ENCODE measurements at places on chromosomes 1 and 21.

DNA sequence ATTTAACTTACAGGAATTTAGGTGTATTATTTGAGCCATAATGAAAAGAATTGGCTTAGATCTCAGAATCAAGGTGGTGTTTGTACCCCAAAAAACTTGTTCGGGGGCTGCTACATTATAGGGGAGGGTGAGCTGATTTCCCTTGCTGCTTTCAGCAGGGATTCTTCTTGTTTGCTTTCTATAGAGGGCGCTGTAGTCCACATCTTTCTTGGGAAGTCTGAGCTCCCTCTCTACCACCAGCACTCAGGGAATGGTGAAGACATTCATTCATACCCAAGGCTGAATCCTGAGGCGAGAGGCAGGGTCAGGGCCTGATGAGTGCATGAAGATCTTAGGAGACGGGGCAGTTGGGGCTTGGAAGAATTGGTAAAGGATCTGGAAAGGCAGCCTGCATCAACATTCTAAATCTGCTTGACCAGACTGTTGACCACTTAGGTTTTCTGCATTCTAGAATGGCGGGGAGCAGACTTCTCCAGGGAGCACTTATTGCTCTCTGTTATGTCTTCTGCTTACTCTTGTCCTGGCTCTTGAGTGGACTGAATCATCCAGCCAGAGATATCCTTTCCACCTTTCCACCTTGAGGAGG lies 18.9 kb downstream of the SPATA46 start:
- no peak for DNase-seq

DNA sequence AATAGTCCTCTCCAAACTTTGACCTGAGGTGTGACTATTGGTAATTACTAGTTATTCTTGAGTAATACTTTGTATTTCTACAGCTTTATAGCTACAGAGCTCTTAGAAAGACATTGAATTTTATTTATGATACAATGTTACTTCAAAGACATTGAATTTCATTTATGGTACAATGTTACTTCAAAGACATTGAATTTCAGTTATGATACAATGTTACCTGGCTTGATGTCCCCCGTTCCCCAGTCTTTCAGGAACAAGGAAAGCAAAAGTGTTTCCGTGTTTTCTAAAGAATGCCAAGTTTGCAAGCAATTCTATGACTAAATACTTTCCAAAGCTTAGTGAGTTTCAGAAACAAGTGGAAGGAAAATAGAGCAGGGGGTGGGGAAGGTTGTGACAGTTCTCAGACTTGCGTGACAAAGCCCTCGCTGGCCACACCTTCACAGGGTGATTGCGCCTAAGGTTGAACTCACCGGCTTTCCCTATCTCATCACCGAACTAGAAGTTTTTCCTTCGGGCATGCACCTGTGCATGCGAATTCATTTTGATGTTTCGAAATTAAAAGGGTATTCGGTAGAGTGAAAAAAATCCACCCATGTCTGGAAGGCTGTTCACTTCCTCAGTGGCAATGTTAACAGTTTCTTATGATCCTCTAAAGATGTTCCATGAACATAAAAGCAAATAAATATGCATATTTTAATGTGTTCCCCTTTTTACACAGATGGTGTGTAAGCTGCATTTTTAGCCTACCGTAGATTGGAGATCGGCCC lies 909 bp upstream of the PAXBP1 start:
- DNase-seq, result no peak

DNA sequence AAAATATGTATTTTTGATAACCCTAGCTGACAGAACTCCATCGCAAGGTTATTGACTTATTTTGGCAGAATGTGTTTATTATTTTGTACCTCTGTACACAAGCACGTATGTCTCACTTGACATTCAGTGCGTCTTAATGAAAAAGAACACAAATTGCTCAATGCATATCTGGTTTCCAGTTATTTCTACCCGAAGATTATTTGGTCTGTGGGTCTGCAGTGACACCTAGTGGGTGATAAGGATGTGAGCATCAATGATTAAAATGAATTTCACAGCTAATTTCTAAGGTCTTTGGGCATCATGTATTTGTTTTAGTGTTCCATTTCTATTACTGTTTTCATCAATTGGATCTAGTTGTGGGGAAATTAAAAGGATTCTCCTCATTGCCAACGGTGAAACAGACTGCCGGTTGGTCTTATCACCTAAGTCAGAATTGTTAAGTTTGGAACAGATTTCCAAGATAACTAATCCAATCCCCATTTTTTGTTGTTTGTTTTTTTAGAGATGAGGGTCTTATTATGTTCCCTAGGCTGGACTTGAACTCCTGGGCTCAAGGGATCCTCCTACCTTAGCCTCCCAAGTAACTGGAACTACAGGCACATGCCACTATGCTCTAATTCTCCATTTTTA lies 13.9 kb downstream of the DDX20 start:
- no peak for DNase-seq

GRCh38 chr1:210587566-210587965 lies 258.9 kb downstream of the HHAT start:
- DNase-seq, result no peak

- no peak for DNase-seq
These were observed 24.6 kb upstream of the RAP1GAP start for GRCh38 chr1:21693732-21694131.

DNA sequence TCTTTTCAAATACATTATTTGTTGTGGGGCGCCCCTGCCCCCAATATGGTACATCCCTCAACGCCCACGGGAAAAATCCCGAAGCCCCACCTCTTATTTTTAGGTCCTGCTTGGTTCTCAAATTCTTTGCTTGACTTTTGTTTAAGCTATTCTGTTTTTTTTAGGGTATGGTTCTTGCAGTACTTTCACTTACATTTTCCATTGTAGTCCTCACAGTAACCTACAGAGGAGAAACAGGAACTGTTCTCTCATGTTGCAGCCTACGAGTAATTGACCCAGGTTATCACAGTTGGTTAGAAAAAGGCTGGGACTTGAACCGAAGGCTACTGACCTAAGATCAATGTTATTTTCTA lies 697 bp upstream of the C21orf91 start:
- DNase-seq, result no peak

- no peak for DNase-seq
These were observed 175.8 kb downstream of the TNFSF18 start for GRCh38 chr1:172874950-172875349.

DNA sequence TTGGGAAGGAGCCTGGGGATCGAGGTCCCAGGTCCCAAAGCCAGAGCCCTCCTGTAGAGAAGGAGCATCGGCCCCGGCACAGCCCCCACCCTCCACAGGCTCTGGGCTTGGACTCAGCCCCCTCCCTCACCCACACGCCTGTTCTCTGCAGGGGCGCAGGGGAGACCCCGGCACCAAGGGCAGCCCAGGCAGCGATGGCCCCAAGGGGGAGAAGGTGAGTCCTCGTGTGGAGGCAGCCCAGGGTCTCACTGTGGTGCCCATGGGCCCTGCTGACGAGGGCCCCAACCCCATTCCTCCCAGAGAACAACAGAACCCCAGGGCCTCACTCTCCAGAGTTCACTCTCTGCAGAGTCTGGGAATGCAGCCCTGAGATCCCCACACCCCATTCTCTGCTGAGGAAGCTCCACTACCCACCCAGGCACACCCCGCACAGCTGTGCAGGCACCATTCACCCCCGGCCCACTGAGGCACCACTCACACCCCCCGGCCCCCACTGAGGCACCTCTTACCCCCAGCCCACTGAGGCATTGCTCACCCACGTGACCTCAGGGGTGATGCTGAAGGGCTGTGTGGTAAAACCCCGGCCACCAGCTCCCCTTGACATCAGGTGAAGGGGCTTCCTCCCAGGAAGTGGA lies 21.8 kb downstream of the COL6A2 start:
- DNase-seq, result no peak

DNA sequence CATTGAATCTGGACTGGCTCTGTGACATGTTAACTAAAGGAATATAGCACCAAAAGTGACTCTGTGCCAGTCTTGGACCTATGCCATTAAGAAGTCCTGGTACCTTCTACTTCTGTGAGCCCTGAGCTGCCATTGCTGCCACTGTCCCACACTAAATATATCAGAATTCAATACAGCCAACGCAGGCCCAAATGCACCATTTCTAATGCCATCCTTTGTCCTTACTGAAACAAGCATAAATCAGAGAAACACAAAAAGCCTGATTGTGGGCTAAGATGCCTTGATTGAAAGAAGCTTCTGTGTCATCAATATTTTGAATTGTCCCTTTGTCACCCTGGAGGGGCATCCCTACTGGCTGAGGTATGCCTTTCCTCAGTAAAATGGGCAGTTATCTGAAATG lies 66.9 kb upstream of the NEK2 start:
- no peak for DNase-seq

- no peak for DNase-seq
These were observed 177.3 kb downstream of the PGBD5 start for GRCh38 chr1:230248889-230249270.

DNA sequence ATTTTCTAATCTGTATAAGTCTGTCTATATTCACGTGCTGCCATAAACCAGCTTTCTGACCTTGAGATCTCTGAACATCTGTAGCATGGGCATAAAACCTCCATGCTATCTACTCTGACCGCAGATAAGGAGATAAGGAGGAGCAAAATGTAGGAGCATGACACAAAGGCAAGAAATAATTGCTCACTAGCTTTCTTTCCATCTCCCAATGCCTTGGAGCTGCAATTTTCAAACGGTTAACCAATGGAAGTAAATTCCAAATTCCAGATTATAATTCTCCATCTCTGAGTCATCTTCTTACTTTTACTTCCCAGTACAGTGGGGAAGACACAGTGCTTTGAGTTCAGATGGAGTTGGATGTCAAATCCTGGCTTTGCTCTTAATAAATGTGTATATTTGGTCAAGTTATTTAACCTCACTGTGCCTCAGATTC lies 41.6 kb downstream of the CD58 start:
- no peak for DNase-seq

DNA sequence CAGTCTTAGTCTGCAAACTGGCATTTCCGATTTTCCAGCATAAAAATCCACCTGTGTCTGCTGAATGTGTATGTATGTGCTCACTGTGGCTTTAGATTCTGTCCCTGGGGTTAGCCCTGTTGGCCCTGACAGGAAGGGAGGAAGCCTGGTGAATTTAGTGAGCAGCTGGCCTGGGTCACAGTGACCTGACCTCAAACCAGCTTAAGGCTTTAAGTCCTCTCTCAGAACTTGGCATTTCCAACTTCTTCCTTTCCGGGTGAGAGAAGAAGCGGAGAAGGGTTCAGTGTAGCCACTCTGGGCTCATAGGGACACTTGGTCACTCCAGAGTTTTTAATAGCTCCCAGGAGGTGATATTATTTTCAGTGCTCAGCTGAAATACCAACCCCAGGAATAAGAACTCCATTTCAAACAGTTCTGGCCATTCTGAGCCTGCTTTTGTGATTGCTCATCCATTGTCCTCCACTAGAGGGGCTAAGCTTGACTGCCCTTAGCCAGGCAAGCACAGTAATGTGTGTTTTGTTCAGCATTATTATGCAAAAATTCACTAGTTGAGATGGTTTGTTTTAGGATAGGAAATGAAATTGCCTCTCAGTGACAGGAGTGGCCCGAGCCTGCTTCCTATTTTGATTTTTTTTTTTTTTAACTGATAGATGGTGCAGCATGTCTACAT lies 2.5 kb upstream of the OLFML3 start:
- no peak for DNase-seq

GRCh38 chr1:24759492-24759891 lies 14.2 kb downstream of the CLIC4 start:
- no peak for DNase-seq

DNA sequence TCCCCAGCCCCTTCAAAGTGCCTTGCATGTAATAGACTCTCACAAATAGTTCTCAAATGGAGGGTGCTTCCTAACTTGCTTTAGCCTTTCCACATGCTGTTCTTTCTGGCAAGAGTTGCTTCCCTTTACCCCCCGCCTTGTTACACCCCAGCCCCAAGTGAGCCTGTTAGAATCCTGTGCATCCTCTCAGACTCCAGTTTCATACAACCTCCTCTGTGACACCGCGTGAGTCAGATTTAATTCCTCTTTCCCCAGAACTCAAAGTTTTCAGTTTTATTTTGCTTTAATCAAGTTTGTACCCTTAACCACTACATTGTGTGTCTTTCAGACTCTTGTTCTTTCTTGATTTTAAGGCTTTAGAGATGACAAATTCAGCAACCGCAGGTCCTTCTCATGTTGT lies 234.5 kb upstream of the HOOK1 start:
- DNase-seq, result no peak

DNA sequence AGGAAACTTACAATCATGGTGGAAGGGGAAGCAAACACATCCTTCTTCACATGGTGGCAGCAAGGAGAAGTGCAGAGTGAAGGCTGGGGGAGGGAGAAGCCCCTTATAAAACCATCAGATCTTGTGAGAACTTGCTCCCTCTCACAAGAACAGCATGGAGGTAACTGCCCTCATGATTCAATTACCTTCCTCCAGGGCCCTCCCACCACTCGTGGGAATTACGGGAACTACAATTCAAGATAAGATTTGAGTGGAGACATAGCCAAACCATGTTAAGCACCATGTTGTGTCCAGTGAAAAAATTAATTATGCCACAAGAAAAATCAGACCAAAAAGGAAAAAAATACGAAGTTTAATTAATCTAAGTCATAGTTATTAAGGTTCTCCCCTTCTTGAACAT lies 109.5 kb downstream of the CLDN17 start:
- no peak for DNase-seq

DNA sequence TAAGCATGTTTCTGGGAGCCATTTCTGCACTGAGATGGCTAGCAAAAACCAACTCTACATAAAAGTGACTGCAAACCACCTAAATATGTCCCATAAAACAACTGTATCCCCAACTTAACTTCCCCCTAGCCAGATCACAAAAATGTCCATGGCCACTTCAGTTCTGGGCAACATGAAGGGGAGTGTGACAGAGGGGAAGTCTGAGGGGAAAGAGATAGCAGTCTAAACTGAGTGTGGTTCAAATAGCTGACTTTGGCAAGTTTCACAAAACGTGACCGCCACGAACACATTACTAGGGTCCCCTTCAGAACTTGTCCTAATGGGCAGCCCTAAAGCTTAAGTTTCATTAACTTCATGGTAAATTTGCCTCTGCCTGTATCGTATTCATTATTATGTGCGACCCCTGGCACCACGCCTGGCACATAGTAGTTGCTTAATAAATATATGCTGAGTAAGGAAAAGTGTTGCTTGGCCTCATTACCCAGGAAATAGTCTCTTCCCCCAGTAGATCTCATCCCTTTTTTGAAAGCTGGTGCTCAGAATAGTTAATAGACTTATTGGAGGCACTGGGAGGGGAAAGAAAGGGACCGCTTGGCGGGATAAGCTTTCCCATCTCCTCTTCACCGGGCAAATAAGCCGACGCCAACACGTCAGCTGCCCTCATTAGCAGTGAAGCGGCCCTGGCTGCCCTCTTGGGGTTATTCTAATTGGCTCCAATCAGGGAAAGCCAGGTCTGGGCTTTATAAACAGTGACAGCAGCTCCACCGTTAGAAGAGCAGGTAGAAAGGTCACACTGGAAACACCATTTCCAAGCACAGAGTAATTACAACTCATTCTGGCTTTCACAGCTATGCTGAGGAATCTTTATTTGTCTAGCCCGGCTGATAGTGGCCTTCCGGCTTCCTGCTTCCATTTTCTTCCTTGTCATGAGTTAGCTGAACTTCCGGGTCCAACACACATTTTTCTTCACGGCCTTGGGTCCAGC lies 122.1 kb downstream of the LRIG2 start:
- no peak for DNase-seq

DNA sequence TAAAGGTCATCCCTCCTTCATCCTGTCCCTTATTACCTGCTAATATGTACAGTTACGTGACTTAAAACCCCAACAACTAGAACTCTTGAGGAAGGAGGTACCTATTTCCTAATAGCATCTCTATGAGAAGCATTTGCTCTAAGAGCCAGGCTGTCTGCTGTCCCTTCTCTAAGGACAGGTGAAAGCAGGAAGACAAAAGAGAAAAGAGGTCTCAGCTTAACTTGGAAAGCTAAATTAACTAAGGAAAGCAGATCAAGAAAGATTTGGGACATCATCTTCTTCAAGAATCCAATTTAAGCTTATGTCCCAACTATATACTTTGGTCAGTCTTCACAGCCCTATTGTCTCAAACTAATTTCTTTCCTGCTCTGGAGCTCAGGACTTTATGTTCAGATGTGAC lies 2.9 kb downstream of the EGLN1 start:
- no peak for DNase-seq
